ENCODE measurements at places on chromosomes 4 and X.
A peak's percentile ranks its signal among the peaks of the same experiment; 100 is the strongest.

DNA sequence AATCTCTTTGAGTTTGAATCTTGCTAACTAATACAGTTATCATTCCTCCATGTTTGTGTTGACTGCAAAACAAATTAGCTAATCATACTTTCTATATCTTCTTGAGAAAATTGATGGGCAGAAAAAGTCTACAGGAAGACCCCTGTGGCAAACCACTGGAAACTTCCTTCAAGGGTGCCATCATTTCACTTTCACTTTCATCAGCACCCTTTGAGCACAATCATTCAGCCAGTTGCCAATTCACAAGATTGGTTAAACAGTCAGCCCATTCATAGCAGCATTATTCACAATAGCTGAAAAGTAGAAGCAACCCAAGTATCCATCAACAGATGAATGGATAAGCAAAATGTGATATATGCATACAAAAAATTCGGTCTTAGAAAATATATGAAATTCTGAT is 101.5 kb downstream of the CCDC160 start:
- no peak for DNase-seq

DNA sequence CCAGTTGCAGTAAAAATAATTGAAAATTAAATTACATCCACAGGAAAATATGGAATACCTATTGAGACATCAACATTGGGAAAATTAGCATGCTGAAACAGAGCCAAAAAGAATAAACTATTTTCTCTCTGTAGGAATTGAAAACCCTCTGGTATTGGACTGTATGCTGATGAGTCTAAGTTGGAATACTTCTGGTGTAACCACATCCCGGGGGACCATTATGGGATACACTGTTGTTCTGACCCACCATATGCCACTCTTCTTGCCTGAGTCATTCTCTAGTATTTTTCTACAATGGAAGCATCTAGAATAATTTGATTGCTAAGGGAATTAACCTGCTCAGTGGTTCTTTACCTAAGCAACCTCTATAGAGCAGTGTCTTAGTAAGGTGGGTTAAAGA is 640.7 kb upstream of the AGA start:
- no peak for DNase-seq

DNA sequence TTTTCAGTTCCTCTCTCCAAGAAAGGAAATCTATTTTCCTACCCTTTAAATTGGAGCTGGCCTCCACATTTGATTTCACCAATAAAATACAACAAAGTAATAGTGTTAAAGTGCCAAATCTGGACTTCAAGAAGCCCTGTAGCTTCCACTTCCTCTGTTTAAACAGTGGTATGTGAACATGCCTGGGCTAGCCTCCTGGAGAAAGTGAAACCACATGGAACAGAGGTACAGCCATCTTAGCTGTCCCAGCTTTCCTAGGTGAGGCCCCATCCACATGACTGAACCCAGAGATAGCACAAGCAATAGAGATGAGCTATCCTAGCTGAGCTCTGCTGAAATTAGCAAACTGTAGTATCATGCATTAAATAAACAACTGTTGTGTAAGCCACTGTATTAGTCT is 131.8 kb upstream of the VCX start:
- no peak for DNase-seq

GRCh38 chr4:122762520-122762919 is 30.0 kb downstream of the BBS12 start:
- DNase-seq, result no peak

- DNase-seq, result no peak
These were observed 114.9 kb downstream of the EFHC2 start for GRCh38 chrX:44228621-44229020.

- DNase-seq, result no peak
These were observed 162.7 kb upstream of the KLF8 start for GRCh38 chrX:56069299-56069931.

GRCh38 chr4:144967161-144967560 is 130.8 kb downstream of the ANAPC10 start:
- no peak for DNase-seq

DNA sequence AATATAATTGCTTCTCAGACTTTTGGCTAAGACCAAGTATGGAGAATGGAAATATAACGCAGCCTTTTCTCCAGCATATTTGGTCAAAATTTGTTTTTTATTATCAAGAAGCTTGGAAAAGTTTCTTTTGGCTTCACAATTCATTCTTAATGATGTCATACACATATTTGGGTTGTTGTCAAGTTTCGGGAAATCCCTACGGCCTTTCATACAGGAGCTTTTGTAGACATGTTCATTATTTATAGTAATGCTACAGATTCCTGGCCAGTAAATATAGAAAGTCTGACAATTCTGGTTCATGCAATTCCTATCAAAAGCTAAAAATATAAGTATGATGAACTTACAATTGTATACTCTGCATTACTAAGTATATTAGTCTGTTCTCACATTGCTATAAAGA is 112.9 kb downstream of the IRF2 start:
- DNase-seq, result no peak

GRCh38 chr4:137432446-137433311 is 99.6 kb downstream of the PCDH18 start:
- peak; percentile 25 for DNase-seq

GRCh38 chr4:89287945-89288344 is 19.7 kb downstream of the GPRIN3 start:
- no peak for DNase-seq

- no peak for DNase-seq
These were observed 197.2 kb upstream of the NPY2R start for GRCh38 chr4:155011163-155011780.

GRCh38 chrX:130100180-130100579 is 10.1 kb downstream of the ELF4 start:
- DNase-seq, result no peak

DNA sequence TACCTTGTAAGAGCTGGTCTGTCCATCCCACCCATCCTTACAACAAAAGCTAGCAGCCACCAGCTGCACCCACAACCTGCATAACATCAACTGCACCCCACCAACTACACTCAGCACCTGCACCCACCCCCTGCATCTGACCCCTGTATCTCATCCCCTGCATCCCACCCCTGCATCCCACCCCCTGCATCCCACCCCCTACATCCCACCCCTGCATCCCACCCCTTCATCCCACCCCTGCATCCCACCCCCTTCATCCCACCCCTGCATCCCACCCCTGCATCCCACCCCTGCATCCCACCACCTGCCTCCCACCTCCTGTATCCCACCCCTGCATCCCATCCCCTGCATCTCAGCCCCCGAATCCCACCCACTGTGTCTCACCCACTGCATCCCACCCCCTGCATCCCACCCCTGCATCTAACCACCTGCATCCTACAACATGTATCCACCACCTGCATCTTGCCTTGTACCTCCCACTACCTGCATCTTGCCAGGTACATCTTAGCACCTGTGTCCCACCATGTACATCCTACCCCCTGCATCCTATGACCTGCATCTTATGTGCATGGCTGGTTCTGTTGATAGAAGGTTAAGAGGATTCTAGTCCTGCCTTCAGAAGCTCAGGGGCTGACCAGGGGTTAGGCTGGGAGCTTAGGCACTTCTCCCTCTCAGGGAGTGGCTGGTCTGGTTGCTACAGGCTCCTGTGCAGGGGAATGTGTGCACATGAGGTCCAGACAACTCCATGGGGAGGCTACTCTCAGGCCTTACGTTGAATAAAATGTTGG is 9.4 kb downstream of the TMEM271 start:
- no peak for DNase-seq

DNA sequence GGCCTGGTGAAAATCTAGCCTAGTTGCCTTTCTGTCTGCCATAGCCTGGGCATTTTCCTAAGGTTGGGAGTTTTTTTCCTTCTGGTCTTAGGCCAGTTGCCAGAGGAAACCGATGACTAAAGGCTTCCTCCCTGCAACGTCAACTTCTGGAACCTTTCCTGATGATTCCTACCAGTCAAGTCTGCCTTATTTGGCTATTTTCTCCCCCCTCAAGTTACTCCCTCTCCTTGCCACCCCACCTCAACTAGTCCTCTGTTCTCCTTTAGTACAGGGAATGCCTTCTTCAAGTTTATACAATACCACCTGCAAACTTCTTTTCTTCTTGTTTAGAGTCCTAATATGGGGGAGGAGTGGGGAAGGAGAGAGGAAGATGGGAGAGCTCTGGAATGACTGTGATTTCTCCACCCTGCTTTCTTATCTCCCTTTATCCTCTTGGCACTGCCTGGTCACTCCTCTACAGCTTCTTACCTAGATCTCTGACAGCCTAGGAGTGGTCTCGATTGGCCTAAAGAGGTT is 10.6 kb downstream of the MSN start:
- DNase-seq, result peak; percentile 53

- DNase-seq, result no peak
These were observed 116.2 kb upstream of the GALNT7 start for GRCh38 chr4:173052439-173052838.

DNA sequence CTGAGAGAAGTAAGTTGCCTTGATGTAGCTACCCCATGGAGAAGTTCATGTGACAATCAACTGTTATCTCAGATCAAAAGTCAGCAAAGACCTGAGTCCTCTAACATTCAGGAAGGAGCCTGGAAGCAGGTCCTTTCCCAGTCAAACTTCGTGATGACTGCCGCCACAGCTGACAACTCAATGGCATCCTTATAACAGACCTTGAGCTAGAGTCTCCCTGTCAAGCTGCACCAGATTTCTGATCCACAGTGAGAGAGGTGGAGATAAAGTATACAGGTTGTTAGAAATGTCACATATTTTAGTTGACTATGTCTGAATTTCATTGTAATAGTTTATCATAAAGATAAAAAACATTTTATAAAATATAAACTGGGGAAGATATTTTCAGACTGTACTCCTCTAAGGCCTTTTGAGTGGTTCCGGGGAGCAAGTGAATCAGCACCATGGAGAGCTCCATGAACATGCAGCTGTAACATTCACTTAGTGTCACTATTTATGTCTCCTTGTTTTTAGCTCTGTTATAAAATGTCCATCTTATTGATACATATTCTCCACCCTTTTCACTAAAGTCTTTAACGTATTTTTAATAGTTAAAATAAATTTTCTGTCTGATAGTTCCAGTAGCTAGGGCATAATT is 1653.5 kb upstream of the AGA start:
- DNase-seq, result peak; percentile 24

GRCh38 chr4:133151341-133151690 is 2.2 kb downstream of the PCDH10 start:
- DNase-seq, result peak; percentile 20

DNA sequence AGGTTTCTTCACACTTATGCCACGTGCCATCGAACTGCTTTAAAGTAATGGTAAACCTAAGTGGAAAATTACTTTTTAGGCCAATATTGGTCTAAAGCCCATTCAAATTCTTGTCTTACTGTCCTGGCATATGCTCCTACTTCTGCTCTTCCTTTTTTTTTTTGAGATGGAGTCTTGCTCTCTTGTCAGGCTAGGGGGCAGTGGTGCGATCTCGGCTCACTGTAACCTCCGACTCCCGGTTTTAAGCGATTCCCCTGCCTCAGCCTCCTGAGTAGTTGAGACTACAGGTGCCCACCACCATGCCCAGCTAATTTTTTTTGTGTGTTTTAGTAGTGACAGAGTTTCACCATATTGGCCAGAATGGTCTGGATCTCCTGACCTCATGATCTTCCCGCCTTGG is 129.0 kb upstream of the TECRL start:
- DNase-seq, result no peak

DNA sequence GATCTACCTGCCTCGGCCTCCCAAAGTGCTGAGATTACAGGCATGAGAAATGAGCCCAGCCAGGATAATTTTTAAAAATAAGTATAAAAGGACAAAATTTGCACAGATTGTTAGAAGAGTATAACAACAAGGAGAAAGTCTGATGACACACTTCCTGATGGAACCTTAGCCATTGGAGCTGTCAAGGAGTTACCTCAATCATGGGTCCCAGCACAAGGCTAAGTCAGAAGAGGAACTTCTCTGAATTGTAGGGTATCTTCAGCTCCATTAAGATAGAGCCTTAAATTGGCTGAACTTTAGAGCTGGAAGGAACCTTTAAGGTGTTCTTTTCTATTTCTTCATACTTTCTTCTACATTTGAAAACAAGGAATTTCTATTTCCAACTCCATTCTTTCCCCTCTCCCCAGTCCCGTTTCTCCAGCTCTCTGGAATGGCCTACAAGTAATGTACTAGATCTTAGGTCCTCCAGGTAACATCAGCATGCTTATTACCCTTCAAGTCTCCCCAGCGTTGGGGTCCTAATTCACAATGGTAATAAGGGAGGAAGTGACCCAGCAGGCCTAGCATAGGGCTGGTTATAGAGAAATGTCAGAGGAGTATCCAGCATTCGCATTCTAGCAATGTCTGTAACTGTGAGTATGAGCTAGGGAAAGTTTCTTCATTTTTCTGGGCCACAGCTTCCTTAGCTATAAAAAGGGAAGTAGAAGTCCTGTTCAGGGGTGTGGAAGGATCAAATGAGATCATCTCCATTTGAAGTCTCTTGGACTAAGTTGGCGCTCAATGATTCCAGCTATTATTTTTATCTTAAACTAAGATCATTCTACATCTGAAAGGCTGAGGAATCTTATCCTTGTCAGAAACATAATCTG is 18.5 kb upstream of the RBPJ start:
- DNase-seq, result no peak

- no peak for DNase-seq
These were observed 37.8 kb upstream of the HPF1 start for GRCh38 chr4:169795585-169795984.

GRCh38 chr4:16176621-16177020 is 49.6 kb downstream of the TAPT1 start:
- no peak for DNase-seq

GRCh38 chr4:7988437-7988836 is 48.8 kb upstream of the AFAP1 start:
- no peak for DNase-seq

DNA sequence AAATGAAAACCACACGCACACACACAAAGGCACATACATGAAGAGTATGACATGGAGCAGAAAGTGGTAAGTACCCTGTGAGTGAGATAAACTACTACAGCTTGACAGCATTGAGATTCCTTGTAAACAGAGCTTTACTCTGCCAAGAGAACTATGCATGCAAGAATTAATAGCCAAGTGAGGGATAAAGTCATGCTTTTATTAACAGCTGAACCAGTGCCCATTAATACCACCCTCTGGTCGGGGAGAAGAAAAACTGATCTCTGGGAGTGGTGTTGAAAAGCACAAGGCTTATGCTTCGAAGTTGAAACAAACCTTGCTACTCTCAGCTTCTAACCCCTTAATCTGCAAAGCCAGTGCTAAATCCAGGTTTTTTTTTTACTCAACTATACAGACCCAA is 95.9 kb upstream of the C1QTNF7 start:
- no peak for DNase-seq

DNA sequence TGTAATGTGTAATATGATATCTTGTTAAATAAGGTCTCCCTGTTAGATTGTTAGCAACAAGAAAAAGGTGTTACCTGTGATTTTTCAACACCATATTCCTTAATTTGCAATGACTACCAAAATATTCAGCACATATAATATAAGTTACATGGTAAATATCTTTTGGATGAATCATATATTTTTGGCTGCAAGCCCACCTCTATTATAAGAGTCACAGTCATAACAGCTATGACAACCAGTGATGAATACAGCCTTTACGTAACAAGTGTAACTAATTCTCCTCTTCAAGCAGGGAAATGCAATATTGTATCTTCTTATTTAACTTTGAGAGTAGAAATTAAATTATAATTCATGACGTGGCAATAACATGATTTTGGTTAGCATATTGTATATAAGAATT is 187.0 kb downstream of the NLGN4X start:
- no peak for DNase-seq
